ENCODE measurements at places on chromosomes 12 and 14.

- DNase-seq: no peak
Measured at GRCh38 chr14:103257211-103257962, 76.7 kb upstream of the EIF5 start.

DNA sequence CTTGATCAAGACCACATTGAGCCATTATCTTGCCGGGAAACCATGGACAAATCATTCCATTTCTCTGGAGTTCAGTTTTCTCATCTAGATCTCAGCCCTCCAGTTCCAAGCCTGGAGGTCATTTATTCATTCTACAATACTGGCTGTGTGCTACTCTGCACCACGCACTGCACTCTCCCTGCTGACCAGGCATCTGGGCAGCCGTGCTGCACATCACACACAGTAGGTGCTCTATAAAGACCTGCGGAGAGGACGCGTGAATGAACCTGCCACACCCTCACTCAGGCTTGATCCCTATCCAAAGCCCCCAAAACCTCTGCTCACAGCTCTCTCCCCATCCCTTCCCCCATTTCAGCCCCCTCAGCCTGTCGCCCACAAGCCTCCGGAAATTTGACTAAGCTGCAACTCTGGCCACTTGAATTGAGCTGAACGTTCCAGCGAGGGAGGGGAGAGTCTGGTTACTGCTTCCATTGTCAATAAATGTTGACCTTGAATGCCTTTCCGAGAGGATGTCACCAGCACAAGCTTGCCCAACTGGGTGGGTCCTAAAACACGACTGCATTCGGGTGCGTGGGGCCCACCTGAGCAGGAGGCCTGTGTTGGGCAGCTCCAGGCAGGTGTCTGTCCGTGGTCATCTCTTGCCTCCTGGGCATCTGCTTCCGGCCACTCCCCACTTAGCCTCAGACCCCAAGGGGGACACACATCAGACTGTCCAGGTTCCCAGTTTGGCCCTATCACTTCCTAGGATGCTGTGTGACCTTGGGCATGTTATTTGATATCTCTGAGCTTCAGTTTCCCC is 17.8 kb downstream of the FAIM2 start:
- no peak for DNase-seq

GRCh38 chr14:21215130-21215878 is 53.9 kb downstream of the HNRNPC start:
- no peak for DNase-seq

DNA sequence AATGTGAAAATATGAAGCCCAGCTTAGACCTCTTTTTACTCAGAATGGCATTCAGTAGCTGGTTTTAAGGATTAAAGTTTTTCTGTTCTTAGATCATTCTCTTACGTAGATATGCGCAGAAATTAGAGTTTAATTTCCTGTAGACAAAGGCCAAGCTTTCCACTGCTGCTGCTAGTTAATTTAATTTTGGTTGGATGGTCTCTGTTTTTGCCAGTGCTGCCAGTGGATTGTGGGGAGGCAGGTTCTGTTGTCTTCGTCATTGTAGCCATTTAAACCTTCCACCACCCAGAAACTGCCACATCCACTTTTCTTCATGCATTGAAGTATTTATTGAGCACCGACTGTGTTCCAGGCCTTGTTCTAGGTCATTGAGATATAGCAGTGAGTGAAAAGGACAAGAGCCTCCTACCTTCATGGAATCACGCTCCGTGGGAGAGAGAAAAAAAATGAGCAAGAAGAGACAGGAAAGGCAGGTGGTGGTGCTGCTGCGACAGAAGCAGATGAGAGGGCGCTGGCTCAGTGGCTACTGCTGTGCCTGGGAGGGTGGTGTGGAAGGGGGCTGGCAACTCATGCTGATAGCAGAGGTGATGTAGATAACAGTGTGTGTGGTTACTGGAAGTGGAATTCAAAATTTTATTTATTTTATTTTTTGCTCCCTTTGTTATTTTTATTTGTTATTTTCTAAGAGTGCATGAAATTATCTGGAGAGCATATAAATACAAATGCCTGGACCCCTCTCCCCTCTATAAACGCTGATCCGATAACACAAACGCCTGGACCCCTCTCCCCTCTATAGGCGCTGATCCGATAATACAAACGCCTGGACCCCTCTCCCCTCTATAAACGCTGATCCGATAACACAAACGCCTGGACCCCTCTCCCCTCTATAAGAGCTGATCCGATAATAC is 33.3 kb downstream of the DYNC1H1 start:
- DNase-seq: no peak

DNA sequence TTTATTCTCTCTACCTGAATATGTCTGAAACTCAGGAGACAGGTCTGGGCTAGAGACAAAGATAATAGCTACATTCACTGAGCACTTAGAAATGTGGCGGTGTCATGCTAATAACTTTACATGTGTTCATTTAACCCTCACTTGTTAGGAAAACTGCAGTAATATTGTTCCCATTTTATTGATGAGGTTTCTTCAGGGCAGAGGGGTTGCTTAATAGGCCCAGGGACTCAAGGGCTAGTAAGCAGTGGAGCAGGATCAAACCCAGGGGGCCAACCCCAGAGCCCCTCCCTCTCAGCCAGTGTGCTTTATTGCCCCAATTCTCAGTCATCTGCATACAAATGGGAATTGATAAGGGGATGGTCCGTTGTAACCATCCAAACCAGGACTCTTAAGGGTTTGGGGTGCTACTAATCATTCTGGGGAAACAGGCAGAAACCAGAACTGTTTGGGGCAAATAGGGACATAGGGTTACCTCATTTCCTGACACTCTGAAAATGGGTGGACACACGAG is 142.8 kb upstream of the AMIGO2 start:
- DNase-seq: no peak

DNA sequence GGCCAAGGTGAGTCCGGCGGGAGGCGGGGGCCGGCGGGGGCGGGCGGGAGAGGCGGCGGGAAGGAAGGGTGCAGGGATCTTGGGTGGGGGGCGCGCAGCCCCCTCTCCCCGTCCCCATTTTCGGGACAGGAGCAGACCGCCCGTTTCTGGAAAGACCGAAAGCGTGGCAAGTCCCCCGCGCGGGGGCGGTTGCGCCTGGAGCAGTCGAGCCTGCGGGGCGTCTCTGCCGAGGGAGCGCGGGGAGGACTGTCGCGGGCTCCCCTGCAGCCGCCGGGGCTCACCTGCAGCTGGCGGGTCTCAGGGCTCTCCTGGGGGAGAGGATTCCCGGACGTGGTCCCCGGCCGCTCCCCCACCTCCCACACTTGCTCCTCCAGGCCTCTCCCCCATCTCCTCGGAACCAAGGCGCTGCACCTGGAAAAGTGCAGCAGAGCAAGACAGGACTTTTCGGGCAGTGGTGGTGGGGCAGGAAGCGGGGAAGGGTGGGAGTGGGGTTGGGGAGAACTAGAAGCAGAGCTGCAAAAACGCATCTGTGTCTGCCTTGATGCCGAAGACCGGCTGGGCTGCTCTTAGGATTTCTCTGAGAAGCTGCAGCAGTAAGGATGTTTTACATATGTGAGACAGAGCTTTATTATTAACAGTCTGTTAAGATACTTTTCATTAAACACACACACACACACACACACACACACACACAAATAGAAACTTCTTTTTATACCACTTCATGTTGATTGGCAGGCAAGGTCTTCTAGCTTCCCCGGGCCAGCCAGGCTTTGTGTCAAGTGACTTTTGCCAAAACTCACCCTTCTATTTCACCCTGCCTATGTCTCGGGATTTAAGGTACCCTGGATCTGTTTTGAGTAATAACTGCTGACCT is 677 bp downstream of the C12orf75 start:
- no peak for DNase-seq

All from foreskin melanocyte (primary cell).